NCI-H748 treated with DMSO at 0.1 percent for 48 hours (cell line): ENCODE measurements at places on chromosomes 7 and 10.

GRCh38 chr10:35194906-35195305 lies 68.3 kb downstream of the CREM start:
- no peak for DNase-seq

GRCh38 chr7:158702196-158702595 lies 2.4 kb downstream of the NCAPG2 start:
- DNase-seq, result no peak

GRCh38 chr7:102843850-102844249 lies 69.0 kb upstream of the LRRC17 start:
- no peak for DNase-seq

DNA sequence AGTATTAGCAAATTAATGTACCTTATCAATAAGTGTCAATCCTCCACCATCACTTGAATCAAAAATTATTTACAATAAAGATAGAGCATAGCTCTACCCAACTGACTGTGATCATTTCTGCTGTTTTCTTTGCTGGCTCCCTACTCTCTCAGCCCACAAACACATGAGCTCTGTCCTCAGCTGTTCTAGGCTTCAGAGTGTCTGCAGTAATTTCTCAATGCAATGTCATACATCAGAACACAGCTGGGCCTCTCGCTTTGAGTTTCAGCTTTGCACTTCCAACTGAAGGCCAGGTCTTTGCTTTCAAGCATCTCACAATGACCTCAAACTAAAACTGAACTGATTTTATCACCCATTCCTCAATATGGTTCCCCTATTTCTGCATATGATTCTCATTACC lies 55.7 kb downstream of the RNF133 start:
- DNase-seq, result no peak

DNA sequence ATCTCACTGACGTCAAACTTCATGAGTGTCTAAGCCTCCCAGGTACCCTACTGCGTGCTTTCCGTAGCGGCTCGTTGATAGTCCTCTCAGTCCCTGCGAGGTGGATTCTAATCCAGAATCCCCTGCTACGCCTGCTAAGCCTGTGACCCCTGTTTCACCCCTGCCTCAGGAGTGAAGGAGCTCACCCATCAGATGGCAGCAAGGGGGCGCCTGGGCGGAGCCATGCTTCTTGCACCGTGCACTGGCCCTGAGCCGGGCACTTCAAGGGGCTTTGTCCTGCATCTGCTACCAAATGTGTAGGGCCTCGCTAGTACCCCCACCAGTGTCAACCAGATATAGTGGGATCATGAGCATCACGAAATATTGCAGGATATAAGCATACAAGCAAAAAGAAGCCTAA lies 918 bp upstream of the STRA8 start:
- no peak for DNase-seq

DNA sequence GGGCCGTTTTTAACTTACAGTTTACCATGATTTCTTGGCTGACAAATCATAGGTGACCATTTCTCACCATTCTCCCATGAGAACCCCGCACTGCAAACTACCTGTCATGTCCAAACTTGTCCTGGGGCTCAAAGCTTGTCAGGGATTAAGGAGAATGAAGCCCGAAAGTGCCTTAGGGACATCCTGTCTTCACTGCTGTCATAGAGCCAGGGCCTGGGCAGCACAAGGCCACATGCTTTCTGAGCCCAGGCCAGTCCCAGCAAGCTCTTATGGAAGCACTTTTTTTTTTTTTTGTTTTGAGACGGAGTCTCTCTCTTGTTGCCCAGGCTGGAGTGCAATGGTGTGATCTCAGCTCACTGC lies 33.9 kb downstream of the CCM2 start:
- no peak for DNase-seq
